Stimulated activated CD4-positive, alpha-beta T cell treated with anti-CD3 and anti-CD28 coated beads, Interleukin-1b, Interleukin-23, amount 100 ng/mL, for 1 hour (primary cell): ENCODE measurements at places on chromosomes 11 and 22.

GRCh38 chr11:117686711-117687110, 110.3 kb downstream of the DSCAML1 start:
- DNase-seq, result no peak

DNA sequence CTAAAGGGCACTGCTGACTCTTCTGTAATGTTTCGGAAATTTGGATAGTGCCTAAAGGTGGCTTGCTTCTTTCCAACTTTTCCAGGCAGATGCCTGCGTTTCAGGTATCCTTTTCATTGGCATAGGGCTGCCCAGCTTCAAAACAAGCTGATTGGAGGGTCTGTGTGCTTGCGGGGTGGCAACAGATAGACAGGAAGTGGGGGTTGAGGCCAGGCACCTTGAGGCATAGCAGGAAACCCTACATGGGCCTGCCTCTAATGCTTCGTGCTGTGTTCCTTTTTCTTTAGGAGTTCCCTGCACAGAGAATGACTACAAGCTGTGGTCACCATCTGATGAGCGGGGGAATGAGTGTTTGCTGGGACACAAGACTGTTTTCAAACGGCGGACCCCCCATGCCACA, 92.2 kb upstream of the SORL1-AS1 start:
- DNase-seq, result no peak

DNA sequence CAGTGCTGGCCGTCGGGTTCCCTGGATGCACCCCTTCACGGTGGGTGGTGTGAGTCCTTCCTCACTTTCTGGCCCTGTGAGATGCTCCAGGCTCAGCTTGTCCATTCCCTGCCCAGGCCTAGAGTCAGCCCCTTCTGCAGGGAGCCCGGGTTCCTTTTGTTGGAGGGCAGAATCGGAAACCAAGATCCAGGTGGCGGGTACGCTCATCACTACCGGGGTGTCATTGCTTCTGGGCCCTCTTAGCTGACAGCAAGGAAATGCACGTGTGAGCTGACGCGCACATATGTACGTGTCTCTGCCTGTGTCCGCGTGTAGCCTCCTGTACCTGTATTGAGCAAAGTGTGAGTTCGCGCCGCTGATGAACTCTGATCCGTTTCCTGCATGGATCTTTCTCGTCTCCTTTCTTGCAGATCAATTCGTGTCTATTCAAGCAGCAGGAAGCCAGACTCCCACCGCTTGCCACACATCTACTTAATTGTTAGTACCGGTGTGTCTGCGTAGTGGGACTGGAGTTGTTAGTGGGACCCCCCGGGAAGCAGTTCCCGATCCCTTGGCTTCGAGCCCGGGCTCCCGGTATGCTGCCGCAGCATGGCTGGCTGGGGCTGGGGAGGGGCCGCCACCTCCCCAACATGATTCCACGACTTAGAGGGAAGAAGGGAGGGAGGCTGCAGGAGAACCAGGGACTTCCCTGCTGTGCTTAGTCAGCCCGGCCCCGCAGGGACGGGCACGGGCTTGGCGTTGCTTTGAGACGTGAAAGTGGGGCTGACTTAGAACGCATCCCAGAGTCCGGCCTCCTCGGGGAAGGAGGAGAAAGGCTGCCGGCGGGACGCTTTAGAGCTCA, 35.9 kb upstream of the GRAMD4 start:
- no peak for DNase-seq

GRCh38 chr22:39146256-39147101, 6.0 kb downstream of the CBX7 start:
- DNase-seq, result no peak

DNA sequence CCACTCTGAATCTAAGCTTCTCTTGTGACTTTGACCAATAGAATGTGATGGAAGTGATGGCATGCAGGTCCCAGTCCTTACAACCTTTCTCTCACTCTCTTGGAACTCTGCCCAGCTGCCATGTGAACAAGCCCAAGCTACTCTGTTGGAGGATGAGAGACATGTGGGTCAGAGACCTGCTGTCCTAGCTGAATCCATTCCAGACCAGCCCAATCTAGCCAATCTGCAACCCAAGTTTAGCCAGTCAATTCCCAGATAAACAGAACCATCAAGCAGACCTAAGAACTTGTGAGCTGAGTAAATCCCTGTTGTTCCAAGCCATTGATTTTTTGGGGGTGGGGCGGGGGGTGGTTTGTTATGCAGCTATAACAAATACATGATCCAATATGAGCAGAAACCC, 69.2 kb upstream of the GRK3 start:
- no peak for DNase-seq

DNA sequence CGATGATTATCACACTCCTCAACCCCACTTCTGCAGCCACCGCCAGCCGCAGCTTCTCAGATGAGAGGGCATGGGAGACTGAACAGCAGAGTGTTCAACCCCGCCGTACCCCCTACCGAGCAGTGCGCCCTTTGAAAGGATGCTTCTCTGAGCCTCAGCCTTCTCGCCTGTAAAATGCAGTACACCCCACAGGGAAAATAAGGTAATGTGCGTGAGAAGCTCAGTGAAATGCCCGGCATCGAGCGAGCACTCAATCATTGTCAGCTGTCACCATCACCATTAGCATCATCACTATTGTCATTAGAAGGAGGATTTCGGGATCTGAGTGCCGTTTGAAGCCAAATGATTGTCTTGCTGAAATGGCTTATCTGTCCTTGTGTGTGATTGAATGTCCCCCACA, 13.6 kb downstream of the TRIM29 start:
- DNase-seq, result no peak

DNA sequence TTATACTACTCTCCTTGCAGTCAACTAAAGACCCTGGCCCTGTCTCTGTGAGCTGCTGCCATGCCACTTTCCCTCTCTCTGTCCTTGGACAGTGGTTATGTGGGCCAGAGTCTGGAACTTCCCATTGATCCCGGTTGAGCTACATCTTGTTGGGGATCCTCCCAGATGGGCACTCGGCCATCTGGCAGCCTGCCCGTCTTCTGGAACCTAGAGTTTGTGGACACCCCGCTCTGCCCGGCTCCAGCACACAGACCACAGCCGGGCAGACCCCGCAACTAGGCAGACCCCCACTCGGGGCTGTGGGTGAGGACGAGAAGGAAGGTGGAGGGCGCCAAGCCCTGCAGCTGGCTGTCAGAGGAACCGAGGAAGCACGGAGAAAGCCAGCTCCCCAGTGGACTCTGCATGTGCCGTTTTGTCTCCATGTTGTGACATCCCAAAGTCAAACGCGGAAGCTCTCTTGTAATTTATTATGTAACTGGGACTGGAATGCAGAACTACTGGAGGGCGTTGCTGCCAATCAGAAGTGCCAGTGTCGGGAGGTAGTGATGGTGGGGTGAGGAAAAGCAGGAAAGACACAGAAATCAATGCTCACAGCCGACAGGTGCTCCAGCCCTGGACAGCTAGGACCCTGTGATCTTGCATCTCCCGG, 207.7 kb downstream of the CEP164 start:
- DNase-seq, result no peak

DNA sequence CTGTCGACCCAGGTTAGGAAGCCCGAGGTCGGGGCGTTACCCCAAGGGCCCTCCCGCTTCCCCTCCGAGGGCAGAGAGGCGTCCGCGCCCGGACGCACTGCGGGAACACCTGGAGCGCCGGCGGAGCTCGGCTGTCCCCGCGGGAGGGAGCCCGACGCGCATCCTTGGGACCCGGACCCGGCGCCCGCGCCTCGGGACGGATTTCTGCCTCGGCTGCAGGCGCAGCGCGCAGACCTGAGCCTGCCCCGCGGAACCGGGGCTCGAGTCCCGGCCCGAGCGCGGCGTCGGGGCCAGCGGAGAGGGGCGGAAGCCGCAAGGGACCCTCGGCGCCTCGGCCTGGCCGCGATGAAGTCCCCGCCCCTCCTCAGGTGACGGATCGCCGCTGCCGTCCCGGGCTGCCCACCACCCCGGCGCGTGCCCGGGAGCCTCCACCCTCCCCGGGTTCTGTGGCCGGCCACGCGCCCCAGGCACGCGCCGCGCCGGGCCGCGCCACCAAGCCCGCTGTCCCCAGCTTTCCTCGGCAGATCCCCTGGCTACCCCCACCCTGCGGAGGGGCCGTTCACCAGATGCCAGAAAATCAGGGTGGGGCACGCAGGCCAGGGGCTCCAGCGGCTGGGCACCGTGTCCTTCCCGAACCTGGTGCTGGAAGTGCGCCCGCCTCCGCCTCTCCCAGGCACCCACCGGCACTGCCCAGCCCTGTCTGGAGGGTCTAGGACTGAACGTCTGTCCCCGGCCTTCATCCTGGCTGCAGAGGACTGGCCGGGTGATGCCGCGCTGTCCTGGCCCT, 410 bp downstream of the GLB1L3 start:
- no peak for DNase-seq

DNA sequence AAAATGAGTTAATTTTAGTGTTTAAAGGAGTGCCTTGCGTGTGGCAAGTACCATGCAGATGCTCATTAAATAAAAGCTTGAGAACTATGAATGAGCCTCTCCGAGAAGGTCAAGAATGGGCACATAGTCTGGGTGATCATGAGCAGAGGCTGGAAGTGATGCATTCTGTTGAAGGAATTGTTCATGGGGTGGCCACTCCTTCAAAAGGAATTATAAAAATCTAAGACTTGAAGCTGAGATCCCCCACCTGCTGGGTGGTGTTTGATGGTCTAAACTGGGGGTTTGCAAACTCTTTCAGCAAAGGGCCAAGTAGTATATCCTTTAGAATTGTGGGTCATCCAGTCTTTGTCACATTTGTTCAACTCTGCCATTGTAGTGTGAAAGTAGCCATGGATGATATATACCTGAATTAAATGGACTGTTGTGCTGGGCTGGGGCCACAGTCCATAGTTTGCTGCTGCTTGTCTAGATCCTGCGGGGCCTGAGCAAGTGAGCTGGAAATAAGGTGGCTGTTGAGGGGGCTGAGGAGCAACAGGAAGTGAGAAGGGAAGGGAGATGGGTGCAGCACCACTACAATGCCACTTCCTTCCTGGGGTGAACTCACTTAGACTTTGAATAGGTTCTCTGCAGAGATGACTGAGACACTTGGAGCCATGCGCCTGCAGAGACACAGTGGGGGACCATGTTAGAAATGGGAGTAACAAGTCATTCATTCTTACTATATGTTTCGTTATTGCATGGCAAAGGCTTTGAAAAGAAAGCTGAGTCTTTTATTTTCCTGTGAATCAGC, 179.0 kb downstream of the SNX19 start:
- DNase-seq, result no peak

DNA sequence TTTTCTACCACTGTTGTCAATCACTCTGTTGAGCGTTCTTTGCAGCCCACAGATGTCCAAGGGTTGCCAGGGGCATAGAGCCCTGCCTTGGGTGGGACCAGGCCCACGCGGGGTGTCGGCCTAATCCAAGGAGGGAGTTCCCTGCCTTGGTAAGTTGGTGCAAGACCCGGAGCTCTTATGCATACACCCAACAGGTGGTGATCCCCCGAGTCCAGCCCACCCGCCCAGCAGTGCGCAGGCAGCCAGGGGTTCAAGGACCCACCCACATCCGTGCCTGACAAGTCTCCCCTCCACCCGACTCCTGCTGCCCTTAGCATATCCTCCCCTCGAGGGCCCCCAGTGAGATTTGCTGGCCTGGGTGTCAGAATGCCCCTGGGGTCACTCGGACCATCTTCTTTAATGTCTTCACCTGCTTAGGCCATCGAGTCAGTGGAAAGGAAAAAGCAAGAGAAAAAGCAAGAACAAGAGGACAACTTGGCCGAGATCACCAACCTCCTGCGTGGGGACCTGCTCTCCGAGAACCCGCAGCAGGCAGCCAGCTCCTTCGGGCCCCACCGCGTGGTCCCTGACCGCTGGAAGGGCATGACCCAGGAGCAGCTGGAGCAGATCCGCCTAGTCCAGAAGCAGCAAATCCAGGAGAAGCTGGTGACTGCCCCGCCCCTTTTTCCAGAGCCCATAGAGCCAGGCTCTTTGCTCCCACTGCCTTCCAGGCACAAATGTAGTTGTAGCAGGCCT, 12.2 kb downstream of the RIBC2 start:
- no peak for DNase-seq

DNA sequence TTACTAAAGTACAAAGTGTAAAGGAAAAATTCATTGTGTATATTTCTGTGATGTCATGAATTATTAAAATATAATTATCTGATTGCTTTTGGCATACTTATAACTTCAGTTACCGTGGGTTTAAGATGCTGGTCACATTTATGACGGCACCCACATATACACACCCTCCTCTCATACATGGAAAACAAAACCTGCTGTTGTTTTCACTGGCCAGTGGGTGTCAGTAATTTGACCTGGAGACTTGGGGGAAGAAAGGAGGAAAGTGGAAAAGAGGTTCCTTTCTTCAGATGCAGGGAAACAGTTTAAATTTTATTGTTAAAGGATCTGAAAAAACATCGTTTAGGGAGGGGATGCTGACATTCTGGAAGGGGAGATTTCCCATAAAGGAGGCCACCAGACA, 742 bp upstream of the BBOX1 start:
- DNase-seq, result no peak

DNA sequence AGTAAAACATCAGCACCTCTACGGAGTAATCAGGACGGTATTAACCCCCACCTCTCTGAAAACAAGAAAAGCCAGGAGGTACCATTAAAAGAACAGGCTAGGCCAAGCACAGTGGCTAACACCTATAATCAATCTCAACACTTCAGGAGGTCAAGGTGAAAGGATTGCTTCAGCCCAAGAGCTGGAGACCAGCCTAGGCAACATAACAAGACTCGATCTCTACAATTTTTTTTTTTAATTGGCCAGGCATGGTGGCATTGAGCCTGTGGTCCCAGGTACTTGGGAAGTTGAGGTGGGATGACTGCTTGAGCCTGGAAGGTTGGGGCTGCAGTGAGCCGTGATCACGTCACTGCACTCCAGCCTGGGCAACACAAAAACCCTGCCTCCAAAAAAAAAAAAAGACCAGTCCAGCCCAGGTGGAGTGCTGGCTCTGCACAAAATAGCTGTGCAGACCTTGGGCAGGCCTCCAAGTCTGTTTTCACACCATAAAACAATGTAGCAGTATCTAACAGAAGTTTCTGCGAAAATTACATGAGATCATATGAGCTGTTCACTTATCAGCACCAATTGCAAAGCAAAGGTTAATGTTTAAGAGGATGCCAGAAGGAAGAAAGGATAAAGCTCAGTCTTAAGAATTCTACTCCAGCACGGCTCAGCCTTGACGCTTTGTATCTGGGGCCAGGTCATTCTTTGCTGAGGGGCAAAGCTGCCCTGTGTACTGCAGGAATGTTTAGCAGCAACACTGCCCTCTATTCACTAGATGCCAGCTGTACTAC, 14.8 kb downstream of the CHKA start:
- no peak for DNase-seq

- no peak for DNase-seq
Measured at GRCh38 chr11:134478611-134479010, 66.6 kb upstream of the B3GAT1 start.

DNA sequence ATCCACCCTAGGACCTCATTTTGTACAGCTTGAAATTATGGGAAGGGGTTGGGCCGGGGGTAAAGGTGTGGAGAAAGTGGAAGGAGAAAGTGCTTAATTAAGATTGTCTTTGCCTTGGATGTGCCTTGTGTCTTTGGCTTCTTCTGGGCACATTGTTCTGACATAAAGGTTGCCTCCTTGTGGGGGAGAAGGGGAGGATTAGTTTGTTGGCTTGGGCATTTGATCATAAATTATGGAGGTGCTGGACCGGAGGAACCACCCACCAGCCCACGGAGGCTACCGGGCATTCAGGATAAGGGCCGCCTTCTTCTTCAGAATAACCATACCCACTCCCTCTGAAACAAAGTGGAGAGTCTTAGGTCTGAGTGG, 1.3 kb downstream of the PAFAH1B2 start:
- DNase-seq, result no peak

- DNase-seq, result no peak
Measured at GRCh38 chr22:35611891-35612576, 5.1 kb downstream of the MB start.

GRCh38 chr11:64367931-64368672, 9.1 kb downstream of the RPS6KA4 start:
- DNase-seq, result no peak

- DNase-seq, result no peak
Measured at GRCh38 chr11:33185756-33186155, 24.5 kb upstream of the CSTF3 start.
